ENCODE measurements at places on chromosomes 1 and 21.

DNA sequence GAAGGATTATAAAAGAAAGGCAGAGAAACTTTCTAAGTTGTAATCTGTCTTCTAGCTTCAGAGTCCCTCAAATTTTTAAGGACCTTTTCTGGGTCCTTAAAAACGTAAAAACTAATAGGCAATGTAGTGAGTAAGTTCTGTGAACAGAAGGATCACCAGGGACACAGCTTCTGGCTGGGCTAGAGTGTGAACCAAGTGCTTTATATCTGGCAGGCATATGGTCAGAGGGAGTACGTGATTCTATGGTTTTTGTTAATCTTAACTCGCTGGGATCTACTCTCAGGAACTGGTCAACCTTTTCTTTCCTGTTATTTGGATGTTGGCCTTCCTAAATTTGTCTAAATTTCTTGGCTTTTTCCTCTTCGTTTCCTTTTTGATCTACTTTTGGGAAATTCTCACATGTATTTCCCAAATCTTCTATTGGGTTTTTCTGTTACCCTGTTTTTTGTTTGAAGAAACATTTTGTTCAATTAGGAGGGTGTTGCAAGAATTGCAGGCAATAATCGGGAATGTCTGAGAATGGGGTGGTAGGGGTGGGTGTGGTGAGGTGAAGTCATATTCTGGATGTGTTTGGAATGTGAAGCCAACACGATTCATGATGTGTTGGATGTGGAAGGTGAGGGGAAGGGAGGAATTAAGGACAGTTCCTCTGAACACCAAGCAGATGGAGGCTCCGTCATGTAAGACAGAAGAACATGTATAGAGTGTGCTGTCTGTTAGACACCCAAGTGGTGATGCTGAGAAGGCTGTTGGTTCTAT, 193.2 kb downstream of the FMN2 start:
- no peaks in the 10 kb centered on the region for H3K4me1 ChIP-seq
- H3K27ac ChIP-seq: no peak overlapping the region
- DNase-seq: no peak
- no peaks in the 10 kb centered on the region for H3K36me3 ChIP-seq

- DNase-seq: peak; percentile 15
- H3K4me1 ChIP-seq: peaks cover 34% of the 10 kb centered on the region
These were observed 738 bp downstream of the GNPAT start for GRCh38 chr1:231241750-231242149.

- no peak for DNase-seq
- no peak overlapping the region for H3K27ac ChIP-seq
- peaks cover 28% of the 10 kb centered on the region for H3K4me1 ChIP-seq
- H3K36me3 ChIP-seq: no peaks in the 10 kb centered on the region
- peaks cover 3% of the 10 kb centered on the region for H3K27me3 ChIP-seq
These were observed 381.4 kb downstream of the PLPP3 start for GRCh38 chr1:56197946-56198345.

DNA sequence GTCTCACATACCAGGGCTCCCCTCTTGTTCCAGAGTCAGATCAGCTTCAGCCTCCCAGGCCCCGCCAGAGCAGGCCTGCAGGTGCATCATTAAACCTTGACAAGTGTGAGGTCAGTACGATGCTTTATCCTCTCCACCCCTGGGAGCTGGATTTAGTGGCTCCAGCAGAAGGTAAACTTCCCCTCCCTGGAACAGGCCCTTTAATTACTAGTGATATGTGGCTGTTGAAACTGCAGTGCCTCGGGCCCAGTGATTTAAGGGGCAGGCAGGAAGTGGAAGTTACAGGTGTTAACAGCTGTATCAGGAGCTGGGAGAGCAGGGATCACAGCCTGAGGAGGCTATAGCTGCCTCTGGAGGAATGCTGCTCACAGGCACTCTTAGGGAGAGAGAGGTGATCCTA, 132.4 kb upstream of the KLHDC7A start:
- peaks cover 21% of the 10 kb centered on the region for H3K27me3 ChIP-seq
- no peak for DNase-seq
- H3K27ac ChIP-seq: no peak overlapping the region

DNA sequence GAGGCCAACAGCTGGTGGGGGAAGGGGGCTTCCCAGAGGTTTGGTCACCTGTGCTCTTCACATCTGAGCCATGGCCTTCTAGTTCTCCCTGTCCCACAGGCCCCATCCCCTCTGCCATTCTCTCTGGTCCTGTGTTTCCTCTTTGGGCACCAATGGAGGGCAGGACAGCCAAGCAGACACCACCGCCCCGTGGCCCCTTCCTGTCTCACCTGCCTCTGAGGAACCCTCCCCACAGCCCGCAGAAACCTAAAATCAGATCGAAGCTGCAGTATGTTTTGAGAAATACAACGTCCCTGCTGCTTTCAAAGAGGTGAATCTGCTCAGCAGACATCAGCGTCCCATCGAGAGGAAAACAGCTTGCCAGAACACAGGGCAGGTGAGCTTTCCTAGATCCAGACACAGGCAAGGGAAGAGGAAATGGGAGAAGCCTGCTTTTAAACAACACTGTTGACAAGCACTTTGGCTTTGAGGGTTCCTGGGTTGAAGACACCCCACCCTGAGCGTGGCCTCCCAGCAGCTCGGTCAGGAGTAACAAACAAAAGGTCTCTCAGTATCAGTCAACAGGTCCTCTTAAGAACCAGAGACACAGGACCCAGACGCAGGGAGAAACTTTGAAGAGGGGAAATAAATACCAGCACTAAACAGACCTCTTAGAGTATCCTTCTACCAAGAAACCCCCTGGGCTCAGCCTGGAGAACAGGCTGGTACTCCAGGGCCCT, 2.3 kb downstream of the PANK4 start:
- H3K36me3 ChIP-seq: peaks cover 9% of the 10 kb centered on the region
- no peak for DNase-seq
- peaks cover 23% of the 10 kb centered on the region for H3K27me3 ChIP-seq
- peaks cover 34% of the 10 kb centered on the region for H3K4me1 ChIP-seq
- peak overlapping the region; percentile 94 for H3K4me3 ChIP-seq

DNA sequence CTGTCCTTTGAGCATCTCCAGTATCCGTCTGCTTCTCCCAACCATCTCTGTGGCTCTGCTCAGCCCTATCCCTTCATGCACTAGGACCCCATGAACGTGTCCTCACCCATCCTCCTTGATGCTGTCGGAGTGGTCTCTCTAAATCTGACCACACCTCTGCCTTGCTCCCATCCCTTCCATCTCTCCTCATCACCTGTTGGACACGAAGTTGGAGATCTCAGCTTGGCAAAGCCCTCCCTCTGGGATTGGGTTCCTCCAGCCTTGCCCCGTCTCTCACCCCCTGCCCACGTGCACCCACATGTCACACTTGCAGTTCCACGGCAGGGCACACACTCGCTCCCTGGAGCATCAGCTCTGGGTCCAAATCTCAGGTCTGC, 135.7 kb downstream of the ACTL8 start:
- H3K27ac ChIP-seq: no peak overlapping the region
- no peak overlapping the region for H3K4me3 ChIP-seq
- peaks cover 30% of the 10 kb centered on the region for H3K27me3 ChIP-seq
- peaks cover 11% of the 10 kb centered on the region for H3K4me1 ChIP-seq
- DNase-seq: no peak

GRCh38 chr1:51193564-51193963, 42.5 kb upstream of the RNF11 start:
- no peaks in the 10 kb centered on the region for H3K36me3 ChIP-seq
- no peak overlapping the region for H3K4me3 ChIP-seq
- H3K27ac ChIP-seq: no peak overlapping the region
- no peak for DNase-seq
- H3K4me1 ChIP-seq: no peaks in the 10 kb centered on the region
- peaks cover 5% of the 10 kb centered on the region for H3K27me3 ChIP-seq

DNA sequence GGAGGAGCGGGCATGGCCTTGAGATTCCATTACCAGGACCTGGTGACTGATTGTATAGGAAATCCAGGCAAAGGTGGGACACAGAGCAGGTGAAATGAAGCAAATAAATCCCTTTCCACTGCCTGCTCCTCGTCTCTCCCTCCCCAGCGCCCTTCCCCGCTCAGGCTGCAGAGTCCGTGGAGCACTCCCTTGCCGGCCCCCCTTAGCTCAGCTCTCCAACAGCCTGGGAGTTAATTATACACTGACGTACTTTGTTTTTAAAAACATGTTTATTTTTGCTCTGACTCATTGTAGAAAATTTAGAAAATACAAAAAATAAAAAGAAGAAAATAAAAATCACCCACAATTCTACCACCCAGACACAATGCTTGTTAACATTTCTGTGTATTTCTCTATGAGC, 61.7 kb downstream of the LGR6 start:
- H3K4me1 ChIP-seq: no peaks in the 10 kb centered on the region
- no peak overlapping the region for H3K4me3 ChIP-seq
- no peaks in the 10 kb centered on the region for H3K36me3 ChIP-seq
- no peak for DNase-seq
- peak overlapping the region; percentile 33 for H3K27ac ChIP-seq

DNA sequence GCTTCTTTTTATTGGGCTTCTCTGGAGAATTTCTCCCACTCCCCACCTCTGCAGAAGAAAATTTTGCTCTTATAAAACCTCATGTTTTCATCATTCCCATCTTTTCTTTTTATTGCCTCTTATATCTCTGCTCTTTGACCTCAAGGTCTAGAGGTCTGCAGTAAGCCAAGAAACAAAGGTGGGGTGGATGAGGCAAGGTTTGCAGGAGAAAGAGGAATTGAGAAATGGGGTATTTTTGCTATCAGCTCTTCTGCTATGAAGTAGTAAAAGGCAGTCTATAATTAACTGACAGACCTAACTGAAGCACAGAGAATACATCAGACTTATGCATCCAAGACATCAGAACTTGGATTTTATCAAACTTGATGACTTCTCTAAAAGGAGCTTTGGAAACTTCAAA, 22.9 kb downstream of the SYT11 start:
- H3K27me3 ChIP-seq: peaks cover 41% of the 10 kb centered on the region
- H3K4me1 ChIP-seq: no peaks in the 10 kb centered on the region
- no peak overlapping the region for H3K4me3 ChIP-seq
- H3K27ac ChIP-seq: no peak overlapping the region
- H3K36me3 ChIP-seq: no peaks in the 10 kb centered on the region

GRCh38 chr1:152479792-152480595, 30.6 kb upstream of the LCE5A start:
- H3K36me3 ChIP-seq: peaks cover 9% of the 10 kb centered on the region
- no peak overlapping the region for H3K4me3 ChIP-seq
- H3K4me1 ChIP-seq: no peaks in the 10 kb centered on the region
- DNase-seq: peak; percentile 8
